ENCODE measurements at places on chromosomes 7 and 10. TPM values are rescaled to one million over a fixed set of nuclear protein-coding genes. Genes with fewer than 3 reads are reported as not detected.

GRCh38 chr10:60649485-60650377 lies 128.5 kb upstream of the CDK1 start:
- no peak for DNase-seq

Gene MXI1
- total RNA-seq = 43.0 TPM

Gene C1QL3
- not detected for total RNA-seq

Gene GTF2I
- total RNA-seq = 132 TPM

DNA sequence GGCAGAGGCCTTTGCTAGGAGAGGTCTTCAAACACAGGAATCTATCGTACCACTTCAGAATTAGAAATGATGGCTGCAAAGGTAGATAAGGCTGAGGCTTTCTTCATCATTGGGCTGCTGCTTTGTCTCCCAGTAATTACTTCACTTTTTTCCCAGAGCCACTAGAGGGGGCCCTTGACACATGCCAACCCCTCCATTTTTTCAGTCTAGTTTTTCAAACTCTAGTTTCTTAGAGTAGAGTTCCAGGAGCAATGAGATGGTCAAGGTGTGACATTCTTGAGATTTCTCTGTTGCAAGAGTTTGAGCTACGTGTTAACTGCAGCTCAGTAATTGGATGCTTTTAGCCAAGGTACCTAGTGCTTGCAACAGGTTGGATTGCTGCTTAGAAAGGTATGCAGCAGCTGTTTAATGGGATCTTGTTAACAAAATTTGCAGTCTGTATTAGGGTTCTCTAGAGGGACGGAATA lies 33.8 kb upstream of the RBM20 start:
- DNase-seq = no peak

Gene PRSS37
- total RNA-seq = not detected

DNA sequence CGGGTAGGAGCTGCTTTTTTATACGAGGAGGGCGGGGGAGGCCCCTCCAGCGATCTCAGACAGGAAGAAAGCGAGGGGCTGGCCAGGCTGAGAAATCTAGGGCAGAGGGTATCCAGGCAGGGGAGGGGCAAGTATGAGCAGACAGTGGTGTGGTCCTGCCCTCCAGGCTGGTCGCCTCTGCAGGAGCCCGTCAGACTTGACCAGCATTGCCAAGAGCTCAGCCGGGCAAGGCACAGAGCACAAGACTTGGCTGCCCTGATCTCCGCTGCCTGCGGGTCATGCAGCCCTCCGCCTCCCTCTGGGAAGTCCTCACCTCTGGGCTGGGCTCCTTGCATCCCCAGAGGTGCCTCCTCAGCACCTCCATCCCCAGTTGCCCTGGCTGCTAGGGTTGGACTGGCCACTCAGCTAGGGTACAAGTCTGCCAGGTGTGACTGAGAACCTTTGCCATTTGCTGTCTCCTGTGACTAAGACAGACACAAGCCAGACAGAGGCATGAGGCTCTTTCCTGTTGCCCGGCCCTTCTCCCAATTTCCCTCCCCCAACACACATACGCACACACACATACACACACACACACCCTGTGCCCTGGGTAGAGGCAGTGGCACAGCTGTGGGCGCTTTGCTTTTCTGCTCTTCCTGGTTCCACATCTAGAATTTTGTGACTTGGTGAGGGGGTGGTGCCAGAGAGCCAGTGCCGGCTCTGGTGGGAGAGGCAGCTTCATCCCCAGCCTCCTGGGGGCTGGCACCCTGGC lies 59.1 kb upstream of the PPIF start:
- no peak for DNase-seq

- DNase-seq = no peak
Observed at GRCh38 chr7:95922191-95922590, 149.8 kb downstream of the DYNC1I1 start.

- DNase-seq = no peak
Observed at GRCh38 chr10:30371954-30372353, 22.9 kb upstream of the MTPAP start.

Gene SPDYE9
- not detected for total RNA-seq

DNA sequence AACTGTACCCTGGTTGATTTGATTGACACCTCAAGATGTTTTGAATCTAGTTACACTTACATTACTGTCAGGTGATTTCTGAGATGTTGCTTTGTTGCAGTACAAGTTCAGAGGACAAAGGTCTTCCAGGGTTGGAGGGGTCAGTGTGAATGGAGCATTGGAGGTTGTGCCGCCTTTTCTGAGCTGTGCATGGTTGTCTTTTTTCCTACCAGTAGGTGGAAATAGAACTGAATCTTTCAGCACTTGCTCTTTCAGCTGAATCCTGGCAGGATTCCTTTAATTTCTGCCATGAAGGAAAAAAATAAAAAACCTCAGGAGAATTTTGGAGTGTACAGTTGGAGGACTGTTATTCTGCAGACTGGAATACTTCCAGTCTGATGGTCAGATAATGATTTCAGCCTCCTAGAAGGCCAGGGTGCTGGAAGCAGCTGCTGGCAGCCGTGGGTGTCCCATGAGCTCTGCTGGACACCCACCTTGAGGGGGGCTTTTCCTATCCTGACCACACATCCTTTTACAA lies 82.7 kb downstream of the PLCE1 start:
- DNase-seq = no peak

- no peak for DNase-seq
Observed at GRCh38 chr7:131327049-131327625, 539 bp upstream of the MKLN1 start.

DNA sequence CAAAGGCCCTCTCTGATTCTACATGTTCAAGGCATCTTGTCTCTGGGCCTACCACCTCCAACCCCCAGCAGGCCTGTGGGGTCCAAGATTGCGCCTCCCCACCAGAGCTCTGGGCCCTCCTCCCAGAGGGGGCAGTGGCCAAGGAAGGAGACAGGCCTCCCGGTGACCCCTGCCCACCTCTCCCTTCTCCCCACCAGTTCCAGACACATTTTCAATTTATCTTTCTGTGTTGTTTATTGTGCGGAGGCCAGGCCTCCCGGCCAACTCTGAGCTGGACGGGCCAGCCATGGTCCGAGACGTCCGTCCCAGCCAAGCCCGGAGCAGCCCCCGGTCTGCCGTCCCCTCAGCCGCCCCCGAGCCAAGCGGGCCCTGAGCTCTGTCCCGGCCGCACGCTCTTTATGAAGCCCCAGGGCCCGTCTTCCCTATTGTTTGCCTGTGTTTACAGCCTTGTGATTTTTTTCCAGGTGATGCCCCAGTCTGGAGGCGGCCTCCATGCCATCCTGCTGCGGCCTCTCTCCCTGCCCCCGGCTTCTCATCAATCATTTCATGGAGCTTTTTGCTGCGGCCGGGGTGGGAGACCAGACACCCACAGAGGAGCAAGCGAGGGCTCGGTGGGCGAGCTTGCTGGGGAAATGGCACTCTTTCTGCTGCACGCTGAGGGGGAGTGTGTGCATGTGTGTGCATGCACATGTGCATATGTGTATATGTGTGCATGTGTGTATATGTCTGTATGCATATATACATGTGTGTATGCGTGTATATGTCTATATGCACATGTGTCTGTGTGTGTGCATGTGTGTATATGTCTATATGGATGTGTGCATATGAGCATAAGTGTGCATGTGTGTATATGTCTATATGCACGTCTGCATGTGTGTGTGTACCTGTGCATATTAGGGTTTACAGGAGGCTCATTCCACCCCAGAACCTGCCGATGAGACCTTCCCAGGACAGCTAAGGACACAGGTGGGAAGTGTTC lies 52.7 kb upstream of the ELN start:
- no peak for DNase-seq

Gene ANXA11
- 413 TPM for total RNA-seq

DNA sequence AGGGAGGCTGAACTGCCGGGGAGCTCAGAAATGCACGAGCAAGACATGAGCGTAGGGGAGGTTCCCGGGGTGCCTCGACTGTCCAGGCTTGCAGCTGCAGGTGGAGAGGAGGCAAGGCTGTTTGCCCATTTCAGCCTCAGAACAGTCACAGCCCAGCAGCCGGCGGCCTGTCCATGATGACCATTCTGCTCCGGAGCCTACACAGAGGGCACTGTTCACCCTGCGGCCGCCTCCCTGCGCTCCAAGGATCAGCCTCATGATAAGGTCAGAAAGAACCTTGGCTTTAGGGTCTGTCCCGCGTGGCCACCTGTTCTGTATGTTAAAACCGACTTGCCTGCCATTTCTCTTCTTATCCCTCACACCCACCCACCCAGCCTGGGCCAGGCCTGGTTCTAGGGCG lies 21.9 kb upstream of the CFAP46 start:
- no peak for DNase-seq

DNA sequence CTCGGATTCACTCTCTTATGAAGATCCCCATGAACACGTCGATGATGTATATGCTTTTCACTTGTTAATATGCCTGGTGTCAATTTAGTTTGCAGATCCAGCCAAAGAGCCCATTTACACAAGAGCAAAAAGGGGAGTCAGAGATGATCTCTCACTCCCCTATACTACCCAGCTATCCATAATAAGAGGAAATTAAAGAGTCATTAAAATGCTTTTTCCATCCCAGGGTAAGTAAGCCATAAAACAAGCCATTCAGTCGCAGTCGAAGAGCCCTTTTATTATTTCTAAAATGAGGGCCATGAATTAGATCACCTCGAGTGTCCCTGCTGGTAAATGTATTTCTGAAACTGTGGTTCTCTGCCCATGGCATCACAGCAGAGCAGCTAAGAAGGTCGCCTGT lies 41.2 kb downstream of the CHCHD3 start:
- DNase-seq = no peak

DNA sequence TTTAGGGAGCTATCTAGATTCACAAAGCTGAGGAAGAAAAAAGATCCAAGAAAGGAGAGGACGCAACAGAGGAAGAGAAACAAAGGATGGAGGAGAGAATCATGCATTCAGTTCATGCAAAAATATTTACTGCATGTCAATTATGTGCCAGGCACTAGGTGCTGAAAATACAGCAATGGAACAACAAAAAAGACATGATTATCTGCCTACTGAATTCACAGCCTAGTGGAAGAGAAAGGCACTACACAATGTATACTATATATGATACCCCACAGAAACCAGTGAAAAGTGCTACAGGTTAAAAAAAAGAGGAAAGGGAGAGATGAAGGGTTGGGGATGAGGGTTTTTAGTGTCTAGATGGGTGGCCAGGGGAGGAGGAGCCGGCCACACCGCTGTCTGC lies 520.4 kb upstream of the CELF2 start:
- no peak for DNase-seq

DNA sequence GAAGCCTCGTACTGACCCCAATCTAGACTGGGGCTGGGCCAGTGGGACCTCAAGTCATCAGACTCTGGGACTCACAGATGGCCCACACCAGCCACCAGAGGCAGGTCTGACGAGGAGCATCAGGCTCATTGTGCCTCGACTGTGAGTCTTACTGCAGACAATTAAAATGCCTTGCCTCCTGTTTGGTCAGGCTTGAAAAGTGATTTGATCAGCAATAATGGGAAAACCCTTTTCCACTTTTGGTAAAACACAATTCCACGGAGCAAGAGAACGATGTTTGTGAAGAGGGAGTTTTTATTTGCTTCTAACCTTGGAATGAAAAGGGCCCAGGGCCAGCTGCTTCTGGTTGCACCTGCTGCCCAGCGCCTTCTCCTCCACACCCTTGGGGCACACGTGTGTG lies 43.9 kb downstream of the C10orf143 start:
- no peak for DNase-seq

Gene TSPAN12
- total RNA-seq = 46.9 TPM

Gene TMEM176A
- 110 TPM for total RNA-seq

DNA sequence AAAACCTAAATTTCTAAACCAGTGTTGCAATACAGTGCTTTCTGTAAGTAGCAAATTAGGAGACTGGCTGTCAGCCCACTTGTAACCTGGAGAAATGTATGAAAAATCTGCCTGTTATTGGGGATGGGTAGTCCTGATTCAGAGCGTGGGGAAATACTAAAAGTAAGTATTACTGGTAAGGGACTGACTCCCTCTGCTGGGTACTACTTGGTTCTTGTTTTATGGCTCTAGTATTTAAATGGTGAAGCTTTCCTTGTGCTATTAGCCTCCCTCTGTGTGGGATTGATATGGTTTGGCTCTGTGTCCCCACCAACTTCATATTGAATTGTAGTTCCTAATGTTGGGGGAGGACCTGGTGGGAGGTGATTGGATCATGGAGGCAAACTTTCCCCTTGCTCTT lies 886.1 kb downstream of the SORCS1 start:
- DNase-seq = no peak

- no peak for DNase-seq
Observed at GRCh38 chr7:135620980-135621850, 41.1 kb upstream of the STMP1 start.

Gene KDM7A
- 9.0 TPM for total RNA-seq

Gene WASHC2A
- total RNA-seq = 79.8 TPM

Data from left cardiac atrium (tissue), 4 donors.